ENCODE measurements at places on chromosomes 2 and 18. TPM values are rescaled to one million over a fixed set of nuclear protein-coding genes. Genes with fewer than 3 reads are reported as not detected.

- no peak for DNase-seq
Measured at GRCh38 chr2:61055557-61055956, 10.1 kb upstream of the SANBR start.

GRCh38 chr18:35571138-35571537 is 10.4 kb upstream of the GALNT1 start:
- no peak for DNase-seq

DNA sequence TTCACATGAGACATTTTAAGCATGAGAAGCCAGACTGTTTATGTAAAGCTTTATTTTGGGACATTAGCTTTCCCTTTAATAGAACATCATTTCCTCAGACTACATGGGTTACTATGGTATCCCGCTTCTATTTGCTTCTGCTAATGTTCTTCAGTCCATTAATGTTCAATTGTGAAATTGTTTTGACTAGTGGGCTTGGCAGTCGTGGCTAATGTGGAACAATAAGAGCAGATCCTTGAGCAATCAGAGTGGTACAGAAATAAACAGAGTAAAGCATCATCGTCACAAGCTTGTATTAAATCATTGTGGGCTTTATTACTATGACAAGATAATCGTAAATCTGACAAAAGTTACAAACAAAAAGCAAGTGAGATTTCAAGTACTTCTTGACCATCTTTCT is 60.2 kb downstream of the PDE1A start:
- no peak for DNase-seq

DNA sequence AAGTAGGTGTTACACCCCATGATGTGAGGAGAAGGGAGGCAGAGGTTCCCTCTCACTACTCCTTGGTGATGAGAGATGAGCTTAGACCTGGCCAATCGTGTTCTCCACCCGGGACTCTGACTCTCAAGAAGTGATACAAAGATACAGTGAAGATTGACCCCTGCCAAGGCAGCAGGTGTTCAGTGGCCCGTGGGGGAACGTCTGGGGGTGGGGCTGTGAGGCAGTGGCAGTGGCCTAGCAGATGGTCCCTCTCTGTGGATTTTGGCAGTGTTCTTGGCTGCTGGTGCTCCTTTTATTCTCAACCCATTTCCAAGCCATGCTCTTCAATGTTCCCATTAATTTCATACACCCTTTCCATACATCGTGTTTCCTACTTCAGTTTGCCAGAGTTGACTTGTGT is 120.4 kb upstream of the NEDD4L start:
- no peak for DNase-seq

DNA sequence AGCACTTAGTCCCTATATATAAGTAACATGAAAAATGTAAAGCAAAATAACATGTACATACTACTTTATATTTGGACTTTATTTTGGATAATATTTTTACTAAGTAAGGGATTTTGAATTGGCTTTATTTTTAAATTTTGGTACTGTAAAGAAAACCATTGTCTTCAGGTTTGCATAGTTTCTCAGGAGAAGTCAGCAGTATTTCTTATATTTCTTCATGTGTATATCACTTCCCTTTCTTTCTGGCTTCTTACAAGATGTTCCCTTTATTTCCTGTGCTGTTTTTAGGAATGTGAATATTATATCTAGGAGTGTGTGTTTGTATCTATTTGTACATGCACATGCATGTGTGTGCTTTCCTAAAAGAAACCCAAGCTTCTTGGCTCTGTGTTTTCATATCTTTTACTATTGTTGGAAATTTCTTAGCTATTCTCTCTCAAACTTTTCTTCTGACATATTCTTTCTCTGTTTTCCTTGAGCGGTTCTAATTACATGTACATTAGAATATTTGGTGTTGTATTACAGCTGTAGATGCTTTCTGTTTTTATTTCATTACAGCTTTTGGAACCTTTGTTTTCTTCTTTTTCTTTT is 1549.7 kb upstream of the ACVR2A start:
- no peak for DNase-seq

DNA sequence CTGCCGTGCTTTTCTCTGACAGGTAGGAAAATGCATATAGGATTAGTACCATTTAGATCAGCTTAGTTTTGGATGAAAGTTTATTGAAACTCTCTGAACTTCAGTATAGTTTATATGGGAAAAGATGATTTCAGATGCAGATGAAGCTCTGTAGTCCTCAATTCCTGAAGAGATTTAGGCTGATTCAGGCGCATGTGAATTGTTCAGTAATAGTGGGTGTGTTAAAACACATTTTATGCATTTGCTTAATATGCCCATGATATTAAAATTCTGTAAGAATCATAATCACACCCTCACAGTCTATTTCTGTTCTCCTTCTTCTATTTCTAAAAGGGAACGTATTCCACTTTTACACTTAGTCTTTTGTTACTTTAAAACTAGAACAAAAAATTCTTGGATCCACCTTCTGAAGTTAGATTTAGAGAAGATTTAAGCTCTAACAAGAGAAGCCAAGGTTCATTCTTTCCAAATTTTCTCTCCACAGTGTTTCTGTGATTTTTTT is 44.5 kb upstream of the FAM237A start:
- no peak for DNase-seq

GRCh38 chr2:86372641-86373502 is 35.4 kb upstream of the REEP1 start:
- DNase-seq, result no peak

Gene DLX2
- total RNA-seq, result 5.7 TPM

Gene SKA1
- 4.3 TPM for total RNA-seq
